ENCODE measurements at places on chromosomes 6 and 20. TPM values are rescaled to one million over a fixed set of nuclear protein-coding genes. Genes with fewer than 3 reads are reported as not detected.

The BAG2 gene
- 3.3 TPM for total RNA-seq

The LY6G5C gene
- total RNA-seq: 11.0 TPM

The ELOVL2 gene
- 13.8 TPM for total RNA-seq

The BFSP1 gene
- 3.9 TPM for total RNA-seq

The DEFB123 gene
- total RNA-seq: not detected

The PLA2G7 gene
- 0.26 TPM for total RNA-seq

The TRERF1 gene
- 14.0 TPM for total RNA-seq

The DDAH2 gene
- total RNA-seq: 194 TPM

The SLC32A1 gene
- 0.09 TPM for total RNA-seq

The POPDC3 gene
- 0.86 TPM for total RNA-seq

The PANK2 gene
- 66.9 TPM for total RNA-seq

The GSTA1 gene
- not detected for total RNA-seq

The DSP gene
- 9.4 TPM for total RNA-seq

The NR2E1 gene
- not detected for total RNA-seq

The BPIFB4 gene
- not detected for total RNA-seq

The DEFB124 gene
- not detected for total RNA-seq

The NCR2 gene
- total RNA-seq: not detected
